ENCODE measurements at places on chromosomes 12 and 14.

DNA sequence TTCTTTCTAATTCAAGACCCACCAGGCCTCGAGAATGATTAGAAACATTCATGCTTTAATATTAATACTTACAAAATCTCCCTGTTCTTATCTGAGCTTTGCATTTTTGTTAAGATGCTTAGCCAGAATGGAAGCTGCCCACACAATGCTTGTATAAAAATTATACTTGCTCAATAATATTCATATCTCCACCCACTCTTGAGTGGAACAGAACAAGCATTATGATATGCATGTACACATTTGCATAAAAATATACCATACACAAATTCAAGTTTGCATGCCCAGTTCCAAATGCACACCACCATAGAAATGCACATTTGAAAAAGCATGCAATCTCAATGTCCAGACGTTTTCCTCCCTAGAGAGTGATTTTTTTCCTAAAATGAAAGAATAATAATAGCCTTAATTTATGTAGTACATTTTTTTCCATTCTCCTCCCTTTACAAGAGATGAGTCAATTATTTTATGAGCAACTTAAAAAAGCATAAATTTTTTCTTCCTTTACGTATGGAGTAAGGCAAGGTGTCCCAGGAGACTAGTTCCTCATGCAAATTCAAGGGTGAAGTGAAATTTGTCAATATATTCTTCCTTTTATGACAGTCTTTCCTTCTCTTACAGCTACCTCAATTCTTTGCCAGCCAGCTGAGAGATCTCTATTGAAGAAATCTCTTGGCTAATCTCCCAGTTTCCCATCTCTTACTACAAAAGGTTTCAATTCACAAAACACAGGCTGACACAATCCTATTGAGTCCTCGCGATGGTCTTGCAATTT lies 313.1 kb upstream of the GARIN6 start:
- no peak for ATAC-seq

- ATAC-seq, result peak; percentile 58
These were observed 104.5 kb downstream of the TGFB3 start for GRCh38 chr14:75877292-75877691.

DNA sequence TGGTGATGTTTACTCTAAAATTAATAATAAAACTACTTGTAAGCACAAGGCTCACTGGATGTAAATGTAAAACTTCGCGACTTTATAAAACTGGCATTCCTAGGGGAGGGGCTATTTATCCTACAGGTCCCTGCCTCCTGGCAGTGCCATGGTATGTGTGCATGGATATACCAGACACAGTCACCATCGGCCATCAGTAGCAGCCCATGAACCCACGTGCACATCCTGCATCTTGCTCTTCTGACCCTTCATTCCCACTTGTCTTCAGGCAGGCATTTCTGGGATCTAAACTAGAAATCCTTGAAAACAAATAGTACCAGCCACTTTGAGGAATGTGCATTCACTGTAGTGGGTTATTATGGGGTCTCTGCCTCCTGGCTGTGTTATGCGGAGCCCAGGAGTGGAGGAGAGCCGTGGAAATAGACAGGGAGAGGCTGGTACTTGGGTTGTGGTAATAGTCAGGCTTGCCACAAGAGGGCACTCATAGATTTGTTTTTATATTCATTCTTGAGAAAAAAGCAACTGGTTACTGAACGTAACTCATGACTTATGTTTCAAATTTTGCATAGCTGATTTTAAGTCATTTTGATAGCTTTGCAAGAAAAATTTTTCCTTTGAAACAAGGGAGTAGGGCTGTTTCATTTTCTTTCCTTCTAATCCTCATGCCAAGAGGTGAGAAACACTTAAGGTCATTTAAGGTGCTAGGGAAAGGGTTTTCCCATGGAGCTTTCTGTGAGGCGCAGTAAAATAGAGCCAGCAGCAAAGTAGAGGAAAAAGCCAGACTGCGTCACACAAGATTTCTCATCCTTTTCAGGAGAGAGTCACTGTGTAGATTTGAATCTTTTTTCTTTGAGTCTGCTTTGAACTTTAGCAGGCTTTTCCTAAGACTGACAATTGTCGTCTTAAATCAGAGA lies 17.4 kb upstream of the GALNT16 start:
- ATAC-seq, result peak; percentile 86

- no peak for ATAC-seq
These were observed 381.7 kb upstream of the CCDC196 start for GRCh38 chr14:66104486-66104885.

DNA sequence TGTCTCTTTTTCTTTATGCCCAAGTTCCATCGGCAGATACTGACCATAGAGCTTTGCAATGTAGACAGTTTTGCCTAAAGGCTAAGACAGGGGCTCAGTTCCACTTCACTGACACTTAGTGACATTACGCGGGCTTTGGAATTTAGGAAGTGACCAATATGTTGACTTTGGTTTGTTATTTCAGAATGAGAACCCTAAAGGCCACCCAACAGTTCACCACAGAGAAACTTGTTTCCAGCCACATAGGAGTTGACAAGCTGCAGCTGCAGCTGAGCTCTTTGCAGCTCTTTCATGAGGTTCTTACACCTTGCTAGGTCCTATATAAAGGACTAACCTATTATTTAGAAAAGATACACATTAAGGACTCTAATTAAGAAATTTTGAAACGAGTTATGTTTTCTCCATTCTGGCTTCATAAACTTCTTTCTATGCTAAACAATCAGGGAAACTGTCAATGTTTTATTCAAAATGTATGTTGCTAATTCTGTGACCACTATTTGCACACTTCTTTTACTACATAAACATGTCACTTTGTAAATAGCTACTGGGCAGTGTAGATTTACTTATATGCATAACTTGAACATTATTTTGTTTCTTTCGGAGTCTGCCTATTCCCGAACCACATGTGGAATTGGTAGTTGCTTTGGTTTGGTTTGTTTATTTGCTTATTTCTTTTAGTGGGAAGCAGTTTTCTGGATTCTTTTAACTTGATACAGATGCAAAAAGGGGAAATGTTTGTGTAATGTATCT lies 18.5 kb upstream of the KLRD1 start:
- no peak for ATAC-seq

DNA sequence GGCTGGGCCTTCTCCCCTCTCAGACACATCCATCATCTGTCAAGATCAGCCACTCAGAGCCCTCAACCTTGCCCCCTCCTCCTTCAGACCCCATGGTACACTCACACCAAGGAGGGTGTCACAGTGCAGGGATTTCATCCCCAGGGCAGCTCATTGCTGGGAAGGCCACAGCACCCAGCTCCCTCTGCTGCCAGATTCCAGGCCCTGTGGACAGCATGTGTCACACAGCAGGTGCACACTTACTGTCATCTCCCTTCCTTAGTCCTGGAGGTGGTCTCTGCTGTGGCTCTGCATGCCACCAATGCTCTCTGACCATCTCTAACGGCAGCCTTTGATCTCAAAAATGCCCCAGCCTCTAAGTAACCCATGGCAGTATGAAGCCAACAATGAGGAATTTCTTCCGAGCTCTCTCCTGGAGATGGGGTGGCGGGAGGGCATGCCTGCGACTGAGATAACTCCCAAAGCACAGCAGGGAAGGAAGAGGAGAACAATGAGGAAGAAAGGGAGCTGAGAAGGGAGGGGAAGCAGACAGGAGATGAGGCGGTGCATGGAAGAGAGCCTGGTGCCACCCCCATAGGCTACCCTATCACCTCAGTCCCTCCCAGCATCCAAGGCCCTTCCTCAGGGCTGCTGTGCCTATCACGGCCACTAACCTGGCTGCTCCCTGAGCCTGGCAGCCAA lies 101.0 kb downstream of the SINHCAF start:
- no peak for ATAC-seq

DNA sequence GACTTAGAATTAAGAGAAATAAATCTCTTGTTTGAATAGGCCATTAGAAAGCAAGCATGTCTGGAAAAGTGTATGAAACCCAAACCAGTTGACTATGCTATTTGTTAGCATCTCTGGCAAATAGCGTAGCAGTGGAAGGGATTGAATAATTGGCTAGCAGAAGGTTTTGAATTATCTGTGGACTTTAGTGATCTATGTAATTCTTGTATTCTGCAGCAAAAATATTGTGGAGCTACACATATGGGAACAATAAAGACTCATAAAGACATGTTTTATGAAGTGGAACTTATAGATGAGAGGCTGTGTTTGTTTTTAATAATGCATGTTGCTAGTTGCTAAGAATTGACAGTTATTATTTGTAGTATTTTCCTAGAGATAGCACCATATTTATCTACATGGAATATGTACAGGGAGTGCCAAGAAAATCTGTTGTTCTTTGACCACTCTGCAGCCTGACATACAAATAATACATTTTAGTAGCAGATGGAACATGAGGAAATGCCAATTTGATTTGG lies 4.7 kb downstream of the SRGAP1 start:
- ATAC-seq, result no peak

- ATAC-seq, result no peak
These were observed 10.2 kb upstream of the EMP1 start for GRCh38 chr12:13186302-13186701.

- ATAC-seq, result peak; percentile 58
These were observed 7.7 kb downstream of the AHNAK2 start for GRCh38 chr14:104970231-104971068.

GRCh38 chr14:54659365-54659764 lies 92.4 kb downstream of the SAMD4A start:
- ATAC-seq, result no peak

- no peak for ATAC-seq
These were observed 33.0 kb upstream of the IL22 start for GRCh38 chr12:68286396-68286795.

DNA sequence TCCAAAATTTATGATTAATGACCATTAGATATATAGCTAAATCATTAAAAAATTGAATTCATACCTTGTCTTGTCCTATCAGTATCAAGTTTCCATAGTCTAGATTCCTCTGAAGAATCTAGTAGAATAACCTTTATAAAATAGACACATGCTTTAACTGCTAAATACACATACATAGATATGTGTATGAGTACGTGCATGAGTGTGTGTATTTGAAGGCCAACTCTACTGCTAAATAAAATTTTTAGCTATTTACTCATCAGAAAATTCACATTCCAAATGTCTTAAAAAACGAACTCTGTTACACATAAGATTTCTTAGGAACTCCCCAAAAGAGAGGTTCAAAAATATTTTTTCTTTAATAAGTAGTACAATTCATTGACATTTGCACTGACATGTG lies 233.0 kb downstream of the SSPN start:
- no peak for ATAC-seq

DNA sequence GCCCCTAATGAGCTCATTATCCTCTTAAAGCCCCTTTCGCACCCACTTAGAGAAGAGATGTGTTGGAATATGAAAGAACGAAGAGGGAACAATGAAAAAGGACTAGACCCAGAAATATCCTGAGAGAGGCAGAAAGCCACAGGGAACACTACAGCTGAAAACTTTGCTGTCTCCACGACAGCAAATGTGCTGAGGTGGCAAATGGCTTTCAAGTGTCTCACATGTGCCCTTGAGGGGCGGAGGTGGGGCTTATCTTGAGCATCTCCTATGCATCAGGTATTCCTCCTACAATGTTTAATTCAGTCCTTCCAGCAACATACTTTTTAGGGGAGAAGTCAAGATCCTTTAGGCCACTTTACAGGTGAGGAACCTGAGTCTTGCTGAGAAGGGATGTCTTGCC lies 62.9 kb downstream of the WSCD2 start:
- no peak for ATAC-seq

DNA sequence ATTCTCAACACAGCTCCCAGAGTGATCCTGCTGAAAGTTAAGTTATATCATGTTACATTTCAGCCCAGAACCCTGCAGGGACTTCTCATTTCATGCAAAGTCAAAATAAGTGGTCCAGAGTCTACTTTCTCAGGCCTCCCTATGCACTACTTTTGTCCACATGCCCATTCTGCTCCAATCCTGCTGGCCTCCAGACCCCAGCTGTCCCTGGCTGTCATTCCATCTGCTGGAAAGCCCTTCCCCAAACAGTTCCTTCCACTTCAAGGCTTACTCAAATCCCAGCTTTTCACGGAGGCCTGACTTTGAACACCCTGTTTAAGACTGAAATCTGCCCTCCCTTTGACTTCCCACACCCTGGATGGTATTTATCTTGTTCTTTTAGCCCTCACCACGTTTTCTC lies 109.8 kb upstream of the DNM1L start:
- ATAC-seq, result peak; percentile 13

- no peak for ATAC-seq
These were observed 110.5 kb downstream of the GPR135 start for GRCh38 chr14:59354666-59355065.

DNA sequence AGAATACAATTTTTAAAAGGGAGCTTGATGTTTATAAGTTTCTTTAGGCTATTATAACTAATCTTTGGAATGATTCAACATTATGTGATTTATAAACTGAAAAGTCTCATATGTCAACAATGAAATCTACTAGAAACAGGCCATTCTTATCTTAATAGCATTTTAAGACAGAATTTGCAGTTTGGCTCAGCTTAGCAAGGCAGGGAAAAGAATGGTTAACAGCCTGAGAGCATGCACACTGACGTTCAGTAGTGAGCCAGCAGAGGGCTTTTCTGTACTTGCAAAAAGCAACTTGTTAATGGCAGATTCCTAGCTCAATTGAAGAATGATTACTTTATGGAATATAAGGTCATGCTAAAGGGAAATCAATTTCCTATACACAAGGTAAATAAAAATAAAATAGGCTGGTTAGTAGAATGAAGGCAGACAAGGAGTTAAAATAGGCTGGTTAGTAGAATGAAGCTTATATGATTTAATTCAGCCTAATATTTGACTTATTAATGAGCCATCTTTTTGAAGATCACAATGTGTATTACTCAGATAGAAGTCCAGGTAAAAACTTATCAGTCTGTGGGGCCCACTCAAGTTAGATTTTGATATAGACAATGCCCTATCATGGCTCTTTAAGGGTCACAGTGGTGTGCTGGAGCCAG lies 95.9 kb downstream of the OTOGL start:
- peak; percentile 95 for ATAC-seq

DNA sequence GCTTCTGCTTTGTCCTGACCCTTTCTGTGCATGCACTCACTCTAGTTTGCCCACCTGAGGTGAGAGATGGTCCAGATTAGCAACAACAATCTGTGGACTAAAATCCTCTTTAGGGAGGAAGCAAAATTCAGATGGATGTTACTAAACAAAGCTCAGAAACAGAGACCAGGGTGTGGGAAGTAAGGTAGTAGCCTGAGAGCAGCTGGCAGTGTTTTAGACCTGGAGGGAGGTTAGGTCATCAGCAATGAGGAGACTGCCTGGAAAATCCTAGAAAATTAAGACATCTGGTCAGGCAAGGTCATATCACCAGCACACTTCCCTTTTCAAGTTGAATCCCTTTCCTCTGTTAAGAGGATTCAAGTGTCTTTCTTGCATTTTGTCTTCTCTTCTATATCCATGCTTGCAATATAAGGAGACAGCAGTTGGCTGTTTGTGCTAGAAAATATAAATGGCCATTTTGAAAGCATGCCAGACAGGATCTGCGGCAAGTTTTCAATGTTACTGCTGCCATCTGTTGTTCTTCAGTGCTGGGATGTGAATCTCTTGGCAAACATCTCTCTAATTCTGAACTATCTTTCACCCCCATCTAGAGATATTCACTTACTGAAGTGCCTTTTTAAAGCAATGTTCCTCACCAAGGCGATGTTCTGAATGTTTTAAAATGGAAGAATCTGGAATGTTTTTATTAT lies 266.4 kb downstream of the NAV3 start:
- peak; percentile 93 for ATAC-seq

Measured in SK-N-SH treated with all-trans-retinoic acid at 6 μM for 48 hours (cell line).